ENCODE measurements at places on chromosomes 3 and 15.
A peak's percentile ranks its signal among the peaks of the same experiment; 100 is the strongest.

DNA sequence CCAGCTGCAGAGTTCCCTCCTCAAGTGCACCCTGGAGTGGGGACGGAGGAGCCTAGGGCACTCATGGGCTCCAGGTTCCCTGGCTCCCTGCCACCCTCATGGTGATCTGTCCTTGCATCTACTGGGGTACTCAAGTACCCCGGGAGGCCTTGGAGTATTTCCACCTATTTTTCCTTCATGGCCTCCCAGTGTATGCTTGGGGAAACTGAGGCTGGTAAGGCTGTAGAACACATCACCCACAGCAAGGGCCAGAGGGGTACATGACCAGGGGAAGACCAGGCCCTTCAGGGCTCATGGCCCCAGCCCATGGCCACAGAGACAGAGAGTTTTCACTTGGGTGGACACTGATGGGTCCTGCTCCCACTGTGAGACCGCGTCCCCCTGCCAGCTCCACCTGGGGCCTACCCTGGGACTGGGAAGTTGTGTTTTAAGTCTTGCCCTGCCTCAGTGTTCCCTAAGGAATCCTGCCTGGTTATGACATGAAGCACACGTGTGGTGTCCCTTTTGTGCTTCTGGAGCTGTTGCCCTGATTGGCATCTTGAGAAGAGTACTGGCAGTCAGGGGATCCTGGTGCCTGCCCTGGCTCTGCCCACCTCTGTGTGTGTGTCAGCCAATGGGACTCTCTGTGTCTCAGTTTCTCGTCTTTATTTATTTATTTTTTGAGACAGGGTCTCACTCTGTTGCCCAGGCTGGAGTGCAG lies 132.8 kb downstream of the TJP1 start:
- DNase-seq = no peak

- DNase-seq = no peak
Observed at GRCh38 chr3:51350751-51351150, 34.3 kb upstream of the MANF start.

- DNase-seq = no peak
Observed at GRCh38 chr3:193826159-193826795, 233.3 kb downstream of the OPA1 start.

DNA sequence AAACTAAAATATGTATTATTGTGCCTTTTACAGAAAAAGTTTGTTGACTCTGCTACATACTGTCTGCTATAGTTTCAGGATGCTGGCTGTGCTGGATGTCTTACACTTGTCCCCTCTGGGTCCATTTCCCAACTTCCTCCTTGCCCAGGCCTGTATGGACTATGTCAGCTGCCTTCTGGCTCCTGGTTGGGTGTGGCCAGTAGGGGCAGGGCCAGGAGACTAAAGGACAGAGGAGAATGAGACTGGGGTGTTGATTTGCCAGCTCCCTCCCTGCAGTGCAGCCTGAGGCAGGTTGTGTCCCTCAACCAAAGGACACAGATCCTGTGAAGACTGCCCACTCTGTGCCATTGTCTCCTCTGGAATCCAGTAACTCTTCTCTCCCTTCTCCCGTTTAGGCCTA lies 90.6 kb upstream of the UBE2E2 start:
- DNase-seq = no peak

- DNase-seq = no peak
Observed at GRCh38 chr3:58494107-58494506, 2.2 kb downstream of the KCTD6 start.

GRCh38 chr3:49469037-49469935 lies 781 bp upstream of the DAG1 start:
- no peak for DNase-seq

DNA sequence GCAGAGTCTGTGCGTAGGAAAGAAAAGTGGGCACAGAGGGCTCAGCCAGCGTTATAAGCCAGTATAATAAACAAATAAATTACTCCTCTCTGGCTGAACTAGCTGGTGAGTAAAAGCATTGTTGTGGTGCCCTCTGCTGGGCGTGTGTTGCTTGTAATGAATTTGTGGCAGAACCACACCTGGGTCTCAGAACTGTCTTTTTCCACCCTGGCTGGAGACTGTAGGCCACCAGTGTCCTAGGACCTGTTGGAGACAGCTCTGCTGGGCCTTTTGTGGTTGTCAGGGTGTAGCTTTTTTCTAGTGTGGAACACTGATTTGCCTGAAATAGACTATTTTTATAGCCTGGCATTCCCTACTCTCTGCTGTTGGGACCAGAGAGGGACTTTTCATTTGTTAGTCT lies 130.5 kb upstream of the EIF1B start:
- peak; percentile 14 for DNase-seq

GRCh38 chr3:65303431-65303830 lies 615.6 kb upstream of the ADAMTS9 start:
- DNase-seq = no peak

GRCh38 chr15:40150163-40150925 lies 10.5 kb upstream of the BUB1B start:
- DNase-seq = no peak

DNA sequence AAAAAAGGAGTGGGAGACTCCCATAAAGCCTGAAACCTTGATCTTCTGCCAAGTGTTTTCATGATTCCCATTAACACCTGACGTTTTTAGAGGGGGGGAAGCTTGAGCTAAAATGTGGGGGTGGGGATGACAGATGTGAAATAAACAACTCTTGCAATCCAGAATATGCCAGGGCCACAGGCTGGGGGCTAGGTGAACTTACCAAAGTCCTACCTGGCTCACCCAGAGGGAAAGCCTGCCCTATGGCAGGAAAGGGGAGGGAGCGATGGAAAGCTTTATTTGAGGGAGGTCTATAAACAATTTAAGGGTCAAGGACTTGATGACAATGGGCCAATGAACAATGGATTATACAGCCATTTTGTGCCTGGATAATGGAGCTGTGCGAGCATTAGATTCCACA lies 108.3 kb downstream of the LRIG1 start:
- DNase-seq = no peak

DNA sequence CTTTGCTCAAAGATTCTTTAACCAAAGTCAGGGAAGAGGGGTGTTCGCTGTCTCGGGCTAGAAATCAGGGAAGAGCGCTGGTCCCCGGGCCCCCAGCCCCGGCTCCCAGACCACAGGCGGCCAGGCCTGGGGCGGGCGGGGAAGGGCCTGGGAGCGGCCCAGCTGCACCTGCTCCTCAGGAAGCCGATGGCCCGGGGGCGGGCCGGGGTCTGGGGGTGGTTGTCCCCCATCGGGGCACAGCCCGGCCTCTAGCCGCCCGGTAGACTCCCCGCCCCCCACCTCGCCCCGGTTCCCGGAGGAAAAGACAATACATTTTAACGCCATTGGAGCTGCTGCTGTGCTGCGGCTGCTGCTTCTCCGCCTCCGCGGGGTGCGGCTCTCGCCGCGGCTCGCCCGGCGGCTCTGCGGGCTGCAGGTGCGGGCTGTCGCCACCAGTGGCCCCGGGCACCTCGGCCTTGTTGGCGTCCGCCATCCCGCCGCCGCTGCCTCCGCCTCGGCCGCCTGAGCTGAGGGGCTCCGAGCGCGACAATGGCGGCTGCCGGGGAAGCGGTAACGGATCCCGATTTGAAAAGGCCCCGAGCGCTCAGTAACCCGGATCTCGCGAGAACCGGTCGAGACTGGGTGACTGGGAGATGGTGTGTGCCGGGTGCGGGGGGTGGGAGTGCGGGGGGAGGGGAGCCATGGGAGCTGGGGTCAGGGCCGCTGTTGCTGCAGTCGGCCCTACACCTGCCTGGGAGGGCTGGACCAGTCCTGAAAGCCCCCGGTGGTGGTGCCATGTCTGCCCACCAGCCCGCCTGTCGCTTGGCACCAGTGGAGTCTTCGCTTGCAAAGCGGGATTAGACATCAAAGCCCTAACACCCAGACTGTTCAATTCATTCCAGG lies at the start of gene MYEF2:
TSS of gene MYEF2 (minus strand) at position 530 of the 882 bp plus-strand sequence. CDS start at position 472, 58 bp downstream.
- DNase-seq = peak; percentile 31

- DNase-seq = no peak
Observed at GRCh38 chr3:111870620-111871019, 11.6 kb downstream of the PHLDB2 start.

DNA sequence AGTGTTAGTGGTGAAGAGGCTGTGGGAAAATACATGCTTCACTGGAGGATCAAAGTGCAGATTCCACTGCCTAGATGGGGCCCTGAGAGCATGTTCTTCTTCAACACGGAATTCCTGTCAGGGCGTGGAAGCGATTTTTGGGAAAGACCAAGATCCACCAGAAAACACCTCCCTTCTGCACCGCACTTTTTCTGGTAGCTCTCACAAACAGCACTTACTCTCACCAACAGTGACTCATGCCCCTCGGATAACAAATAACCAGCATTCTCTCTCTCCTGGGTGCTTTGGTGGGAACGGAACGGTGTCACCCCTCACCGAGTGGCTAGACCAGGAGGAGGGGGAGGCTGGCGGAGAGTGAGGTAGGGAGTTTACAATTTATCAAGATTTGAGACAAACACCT lies 40.1 kb downstream of the ADAMTSL3 start:
- no peak for DNase-seq

GRCh38 chr15:70974004-70974832 lies 81.6 kb downstream of the LRRC49 start:
- no peak for DNase-seq

GRCh38 chr3:183131186-183131725 lies 31.3 kb downstream of the LAMP3 start:
- DNase-seq = no peak

GRCh38 chr15:49490966-49491365 lies 67.9 kb downstream of the FGF7 start:
- no peak for DNase-seq

DNA sequence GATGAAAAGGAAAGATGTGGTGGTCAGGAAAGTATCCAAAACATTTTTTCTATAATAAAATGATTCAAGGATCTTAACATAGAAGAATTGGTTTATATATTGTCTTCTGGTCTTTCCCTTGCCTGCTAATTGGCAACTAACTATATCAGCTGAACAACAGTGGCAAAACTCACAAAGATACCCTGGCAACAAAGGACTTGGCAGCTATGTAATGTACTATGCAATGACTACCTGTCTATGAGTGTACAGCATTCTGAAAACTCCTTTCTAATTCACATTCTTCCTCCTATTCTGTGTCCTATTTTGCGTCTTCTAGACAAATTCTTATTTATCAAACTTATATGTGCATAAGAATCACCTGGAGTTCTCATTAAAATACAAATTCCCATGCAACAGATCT lies 15.7 kb upstream of the SERPINI2 start:
- no peak for DNase-seq

DNA sequence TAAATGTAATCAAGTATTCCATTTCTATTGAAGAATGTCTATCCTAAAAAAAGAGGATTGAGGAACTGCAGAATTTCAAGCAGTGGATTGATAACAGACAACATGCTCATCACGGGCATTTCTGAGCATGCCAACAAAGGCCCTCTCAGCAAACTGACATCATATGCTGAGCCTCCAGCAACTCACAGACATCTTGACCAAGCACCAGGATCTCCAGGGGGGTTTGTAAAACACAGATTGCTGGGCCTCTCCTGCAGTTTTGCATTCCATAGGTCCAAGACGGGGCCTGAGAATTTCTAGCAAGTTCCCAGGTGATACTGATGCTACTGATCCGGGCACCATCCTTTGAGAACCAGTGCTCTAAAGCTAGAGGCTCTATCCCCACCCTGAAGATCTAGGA lies 85.0 kb downstream of the FOXP1 start:
- DNase-seq = no peak

DNA sequence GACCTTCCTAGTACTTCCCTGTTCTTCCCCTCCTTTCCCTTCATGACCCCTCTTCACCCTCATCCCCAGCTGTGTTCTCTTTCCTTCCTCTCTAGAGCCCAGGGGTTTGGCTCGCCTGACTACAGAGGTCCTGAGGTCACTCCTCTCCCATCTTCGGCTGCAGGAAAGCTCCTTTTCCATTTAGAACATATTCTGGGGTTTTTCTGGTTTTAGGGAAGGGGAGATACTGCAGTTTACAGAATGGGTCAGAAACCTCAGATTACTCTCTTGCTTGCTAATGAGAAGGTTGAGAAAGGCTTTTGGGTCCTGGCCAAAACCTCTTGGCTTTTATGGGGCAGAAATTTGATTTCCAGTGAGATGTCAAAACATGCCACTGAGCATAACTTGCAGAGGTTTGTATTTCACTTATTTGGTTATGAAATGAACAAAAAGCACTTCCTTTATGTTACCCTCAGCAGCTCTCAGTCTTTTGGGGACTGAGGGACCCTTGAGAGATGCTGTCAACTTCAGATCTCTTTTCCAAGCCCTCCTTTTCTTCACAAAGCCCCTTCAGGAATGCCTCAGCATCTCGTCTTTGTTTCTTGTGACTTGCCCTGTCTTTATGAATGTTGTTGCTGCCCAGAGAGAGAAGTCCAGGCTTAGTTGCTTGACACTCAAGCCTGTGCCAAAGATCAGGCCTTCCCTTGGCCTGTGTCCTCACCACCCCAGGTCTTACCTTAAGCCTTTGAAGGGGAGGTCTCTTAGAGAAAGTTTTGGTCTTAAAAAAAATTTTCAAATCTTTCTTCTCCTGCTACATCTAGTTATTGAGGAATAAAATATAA lies 121.7 kb upstream of the TPM1 start:
- no peak for DNase-seq

DNA sequence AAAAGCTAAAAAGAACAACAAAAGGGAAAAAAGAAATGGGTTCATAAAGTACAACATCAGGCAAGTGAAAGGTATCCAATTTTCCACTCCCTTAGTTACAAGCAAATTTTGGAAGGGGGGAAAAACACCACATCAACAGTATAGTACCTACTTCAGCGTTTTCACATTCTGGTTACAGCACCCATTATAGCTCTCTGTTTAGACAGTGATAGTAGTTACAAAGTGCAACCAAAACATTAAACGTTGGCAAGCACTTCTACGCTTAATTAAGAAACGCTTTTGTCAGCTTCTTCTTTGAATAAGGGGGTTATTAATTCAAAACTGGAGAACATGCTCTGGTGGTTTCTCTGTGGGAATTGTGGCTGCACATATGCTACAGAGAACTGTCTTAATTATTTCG lies 180.2 kb downstream of the VPS13C start:
- DNase-seq = no peak

GRCh38 chr3:188486952-188487351 lies 333.0 kb downstream of the LPP start:
- no peak for DNase-seq

DNA sequence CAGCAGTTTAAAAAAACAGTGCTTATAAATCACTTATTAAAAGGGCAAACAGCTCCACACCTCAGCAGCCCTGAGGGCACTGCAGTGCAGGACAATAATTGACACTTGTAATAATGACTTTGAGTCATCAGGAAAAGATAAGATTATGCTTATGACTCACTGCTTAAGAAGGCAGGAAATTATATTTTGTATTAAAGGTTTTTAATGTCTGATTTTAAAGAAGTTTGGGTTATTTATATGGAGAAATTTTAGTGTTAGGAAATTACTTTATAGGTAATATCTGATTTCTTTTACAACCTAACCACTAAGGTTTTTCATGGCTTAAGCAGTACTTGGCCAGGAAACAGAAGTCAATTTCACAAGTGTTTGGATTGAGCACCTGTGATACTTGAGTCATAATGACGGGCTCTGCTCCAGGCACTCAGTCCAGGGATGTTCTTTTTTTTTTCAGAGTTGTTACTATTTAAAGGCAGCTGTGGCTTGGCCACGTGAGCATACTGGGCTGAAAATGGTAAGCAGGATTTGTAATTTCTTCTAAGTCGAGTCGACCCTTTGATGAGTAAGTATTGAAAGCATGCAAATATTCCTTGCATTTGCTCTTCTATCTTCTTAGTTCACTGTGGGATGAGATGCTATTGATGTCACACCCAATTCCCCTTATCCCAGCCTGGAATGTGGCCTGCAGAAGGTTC lies 21.6 kb upstream of the SLC6A20 start:
- DNase-seq = no peak

All from effector memory CD8-positive, alpha-beta T cell (primary cell).